ENCODE measurements at places on chromosomes 5 and 9.

DNA sequence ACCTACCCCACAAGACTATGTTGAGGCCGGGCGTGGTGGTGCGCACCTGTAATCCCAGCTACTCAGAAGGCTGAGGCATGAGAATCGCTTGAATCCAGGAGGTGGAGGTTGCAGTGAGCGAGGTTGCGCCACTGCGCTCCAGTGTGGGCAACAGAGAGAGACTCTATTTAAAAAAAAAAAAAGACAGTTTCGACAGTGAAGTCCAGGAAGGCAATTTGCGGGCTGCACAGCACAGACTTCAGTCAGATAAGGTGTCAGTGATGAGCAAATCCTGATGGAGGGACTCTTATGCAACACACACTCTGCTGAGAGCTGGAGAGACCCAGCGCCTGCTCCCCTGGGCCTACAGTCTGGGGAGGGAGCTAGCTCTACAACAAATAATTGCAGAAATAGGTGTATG, 14.2 kb downstream of the CCNJL start:
- DNase-seq: no peak

DNA sequence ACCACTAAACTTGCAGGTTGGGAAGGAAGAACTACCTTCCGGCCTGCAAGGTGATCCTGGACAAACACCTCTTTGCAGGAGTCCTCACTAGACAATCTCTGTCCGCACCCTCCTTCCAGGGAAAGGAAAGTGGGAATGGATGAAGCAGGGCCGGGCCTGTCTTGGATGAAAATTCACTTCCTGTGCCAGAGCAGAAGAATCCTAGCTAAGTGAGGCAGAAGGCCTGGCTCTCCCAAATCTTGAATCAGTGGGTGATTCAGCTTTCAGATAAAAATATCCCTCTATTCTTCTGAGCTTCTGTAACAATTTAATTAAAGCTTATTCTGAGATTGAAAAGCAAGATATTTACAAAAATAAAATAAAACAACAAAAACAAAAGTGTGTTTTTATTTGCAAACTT, 281.9 kb upstream of the TLE4 start:
- no peak for DNase-seq

- no peak for DNase-seq
Observed at GRCh38 chr5:318341-318897, 3.1 kb upstream of the AHRR start.

GRCh38 chr5:168575391-168576372, 3.5 kb downstream of the PANK3 start:
- no peak for DNase-seq

DNA sequence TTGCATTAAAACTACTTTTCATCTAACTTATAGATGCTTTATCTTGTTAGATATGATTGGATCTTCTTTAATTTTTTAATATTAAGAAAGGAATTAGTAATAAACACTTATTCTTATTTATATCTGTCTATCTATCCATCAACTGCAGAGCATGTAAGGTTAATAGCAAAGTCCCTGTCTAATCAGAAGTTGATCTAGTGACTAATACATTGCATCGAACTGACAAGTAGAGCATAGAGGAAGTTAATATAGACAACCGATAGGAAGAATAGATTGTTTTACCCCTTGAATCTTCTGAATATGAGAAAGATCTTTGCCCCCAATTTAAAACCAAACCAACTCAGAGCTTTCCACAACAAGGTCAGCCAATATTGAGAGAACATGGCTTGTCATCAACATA, 862.0 kb upstream of the CDH6 start:
- DNase-seq: no peak

DNA sequence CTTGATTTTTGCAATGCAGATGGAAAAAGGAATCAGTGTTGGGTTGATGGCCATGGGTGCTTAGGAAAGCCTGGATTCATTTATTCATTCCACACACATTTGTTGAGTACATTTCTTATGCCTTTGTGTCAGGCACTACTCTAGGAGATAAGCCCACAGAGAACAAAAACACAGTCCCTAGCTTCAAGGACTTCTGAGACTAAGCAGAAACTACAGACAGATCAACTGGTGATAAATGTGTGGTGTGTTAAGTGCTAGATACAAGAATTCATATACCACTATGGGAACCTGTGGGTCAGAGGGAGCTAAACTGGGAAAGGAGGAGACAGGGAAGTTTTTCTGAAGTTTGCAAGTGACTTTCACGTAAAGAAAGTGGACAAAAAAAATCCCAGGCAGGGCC, 119.9 kb downstream of the CEMIP2 start:
- DNase-seq: no peak

GRCh38 chr9:108444400-108445358, 411.1 kb downstream of the ACTL7B start:
- DNase-seq: no peak

DNA sequence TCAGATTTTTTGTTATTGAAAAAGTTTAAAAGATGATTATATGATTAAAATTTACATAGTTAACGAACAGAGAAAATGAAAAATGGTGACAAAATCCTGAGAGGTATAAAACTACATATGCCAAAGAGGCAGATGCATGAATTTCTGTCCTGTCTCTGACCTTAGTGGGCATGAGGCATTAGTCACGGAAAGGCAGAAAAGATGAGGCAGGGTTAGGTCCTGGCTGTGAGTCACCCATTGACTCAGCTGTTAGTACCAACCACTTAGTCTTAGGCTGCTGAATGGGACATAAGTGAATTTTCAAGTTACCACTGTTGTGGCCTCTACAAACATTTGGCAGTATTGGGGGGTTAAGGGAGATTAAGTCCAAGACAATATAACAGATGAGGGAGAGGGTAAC, 33.1 kb downstream of the RASA1 start:
- DNase-seq: peak; percentile 66

- DNase-seq: peak; percentile 74
Observed at GRCh38 chr9:22079873-22080341, 70.8 kb upstream of the CDKN2B start.

- no peak for DNase-seq
Observed at GRCh38 chr9:134411440-134412297, 85.4 kb downstream of the RXRA start.

GRCh38 chr5:118891252-118891651, 97.1 kb downstream of the DTWD2 start:
- no peak for DNase-seq

GRCh38 chr9:94909250-94909894, 182.9 kb downstream of the AOPEP start:
- peak; percentile 54 for DNase-seq

GRCh38 chr9:130490981-130491380, 46.2 kb downstream of the ASS1 start:
- DNase-seq: no peak

DNA sequence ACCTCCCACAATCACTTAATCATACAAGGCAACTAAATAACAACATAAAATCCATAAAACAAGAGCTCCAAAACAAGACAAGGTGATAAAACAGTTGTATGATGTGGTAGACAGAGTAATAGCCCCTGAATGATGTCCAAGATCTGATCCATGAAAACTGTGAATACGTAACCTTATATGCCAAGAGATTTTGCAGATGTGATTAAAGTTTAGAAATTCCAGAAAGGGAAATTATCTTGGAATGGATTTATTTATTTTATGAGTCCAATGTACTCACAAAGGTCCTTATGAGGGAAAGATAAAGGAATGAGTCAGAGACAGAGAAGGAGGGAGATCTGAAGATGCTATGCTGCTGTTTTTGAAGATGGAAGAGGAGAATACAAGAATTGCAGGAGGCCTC, 1775.7 kb upstream of the C9orf72 start:
- DNase-seq: no peak

DNA sequence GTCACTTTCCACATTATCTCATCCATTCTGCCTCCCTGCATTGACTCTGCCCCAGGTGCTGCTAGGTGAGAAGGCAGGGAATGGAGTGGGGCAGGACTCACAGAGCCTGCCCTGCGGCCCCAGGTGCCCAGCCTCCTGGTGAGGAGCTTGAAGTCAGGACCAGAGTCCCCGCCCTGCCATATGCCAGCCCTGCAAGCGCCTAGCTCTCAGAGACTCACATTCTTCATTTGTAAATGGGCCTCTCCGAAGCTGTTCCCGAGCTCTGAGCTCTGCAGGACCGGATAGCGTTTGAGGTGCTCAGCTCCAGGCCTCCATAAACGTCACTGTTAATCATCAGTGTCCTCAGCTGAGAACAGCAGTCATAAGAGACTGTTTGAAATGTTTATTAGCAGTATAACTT, 75.1 kb upstream of the STXBP1 start:
- DNase-seq: no peak

DNA sequence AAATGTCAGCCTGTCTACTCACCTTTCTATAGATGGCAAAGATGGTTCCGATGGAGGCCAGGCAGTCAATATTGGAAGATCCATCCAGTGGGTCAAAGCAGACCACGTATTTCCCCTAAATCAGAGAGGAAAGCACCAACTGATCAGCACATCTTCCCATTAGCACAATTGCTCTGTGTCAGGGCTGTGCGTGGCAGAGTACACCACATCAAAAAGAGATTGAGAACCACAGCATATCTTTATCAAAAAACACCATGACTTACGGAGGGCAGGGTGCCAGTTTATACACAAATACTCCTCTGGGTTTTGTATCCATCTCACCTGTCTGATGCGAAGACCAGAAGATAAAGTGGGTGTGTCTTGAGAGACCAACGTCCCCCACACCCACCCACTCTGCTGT, 9.1 kb downstream of the FBP2 start:
- no peak for DNase-seq

GRCh38 chr9:100784755-100785154, 206.9 kb downstream of the CAVIN4 start:
- no peak for DNase-seq

- DNase-seq: no peak
Observed at GRCh38 chr5:68367287-68367686, 151.7 kb downstream of the PIK3R1 start.

- no peak for DNase-seq
Observed at GRCh38 chr5:134581241-134581981, 51.2 kb downstream of the SAR1B start.

GRCh38 chr5:90571147-90571773, 12.7 kb downstream of the ADGRV1 start:
- DNase-seq: no peak

DNA sequence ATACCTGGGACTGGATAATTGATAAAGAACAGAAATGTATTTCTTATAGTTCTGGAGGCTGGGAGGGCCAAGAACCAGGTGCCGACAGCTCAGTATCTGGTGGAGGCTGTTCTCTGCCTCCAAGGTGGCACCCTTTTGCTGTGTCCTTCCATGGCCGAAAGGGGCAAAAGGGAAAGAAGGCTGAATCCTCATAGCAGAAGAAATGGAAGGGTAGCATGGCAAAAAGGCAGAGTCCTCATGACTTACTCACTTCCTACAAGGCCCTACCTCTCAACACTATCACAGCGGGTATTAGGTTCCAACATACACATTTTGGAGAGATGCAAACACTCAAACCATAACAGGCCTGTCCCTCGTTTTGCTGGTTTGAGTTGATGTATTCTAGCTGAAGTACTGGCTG, 25.1 kb upstream of the MED10 start:
- no peak for DNase-seq

- no peak for DNase-seq
Observed at GRCh38 chr5:68489556-68489955, 274.0 kb downstream of the PIK3R1 start.

- DNase-seq: no peak
Observed at GRCh38 chr5:36079200-36079781, 12.6 kb upstream of the UGT3A2 start.

DNA sequence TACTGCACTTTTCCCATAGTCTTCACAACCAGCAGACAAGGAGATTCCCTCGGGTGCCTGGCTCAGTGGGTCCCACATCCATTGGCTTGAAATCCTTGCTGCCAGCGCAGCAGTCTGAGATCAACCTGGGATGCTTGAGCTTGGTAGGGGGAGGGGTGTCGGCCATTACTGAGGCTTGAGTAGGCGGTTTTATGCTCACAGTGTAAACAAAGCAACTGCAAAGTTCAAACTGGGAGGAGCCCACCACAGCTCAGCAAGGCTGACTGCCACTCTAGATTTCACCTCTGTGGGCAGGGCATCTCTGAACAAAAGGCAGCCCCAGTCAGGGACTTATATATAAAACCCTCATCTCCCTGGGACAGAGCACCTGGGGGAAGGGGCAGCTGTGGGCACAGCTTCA, 512.3 kb upstream of the MPDZ start:
- no peak for DNase-seq

GRCh38 chr5:157602505-157602904, 26.9 kb upstream of the ADAM19 start:
- peak; percentile 69 for DNase-seq

- no peak for DNase-seq
Observed at GRCh38 chr5:1860021-1860610, 22.6 kb downstream of the IRX4 start.

- no peak for DNase-seq
Observed at GRCh38 chr9:106179191-106179590, 484.9 kb downstream of the TMEM38B start.

GRCh38 chr5:140245926-140246325, 57.0 kb downstream of the PFDN1 start:
- DNase-seq: no peak

- no peak for DNase-seq
Observed at GRCh38 chr5:163134061-163134460, 303.3 kb upstream of the CCNG1 start.

- no peak for DNase-seq
Observed at GRCh38 chr9:11194246-11194645, 581.4 kb upstream of the PTPRD start.

GRCh38 chr5:120767178-120767820, 303.2 kb downstream of the PRR16 start:
- DNase-seq: no peak

- DNase-seq: no peak
Observed at GRCh38 chr9:73805111-73805510, 653.4 kb downstream of the ANXA1 start.

- no peak for DNase-seq
Observed at GRCh38 chr5:140360681-140361479, 886 bp downstream of the SLC4A9 start.

DNA sequence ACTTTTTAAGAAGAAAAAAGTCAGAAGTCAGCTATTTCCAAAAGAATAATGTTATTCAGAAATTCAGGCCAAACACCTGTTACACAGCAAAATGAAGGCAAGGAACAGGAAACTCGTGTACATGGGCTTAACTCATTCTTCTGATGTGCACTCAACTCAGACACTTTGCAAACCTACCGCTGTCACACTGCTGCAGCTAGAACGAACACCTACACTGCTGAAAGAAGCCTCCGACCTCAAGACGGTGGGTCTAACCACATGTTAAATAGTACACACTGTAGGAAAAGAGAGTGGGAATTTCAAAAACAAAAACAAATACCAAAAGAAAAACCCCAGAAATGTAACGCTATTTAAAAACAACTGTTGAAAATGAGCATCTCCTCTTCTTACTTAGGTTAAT, 384.5 kb downstream of the IRX1 start:
- DNase-seq: no peak

All from stimulated activated CD4-positive, alpha-beta T cell treated with anti-CD3 and anti-CD28 coated beads, Interleukin-1b, Interleukin-23, amount 100 ng/mL, for 48 hours (primary cell).